ENCODE measurements at places on chromosomes 3 and 15. TPM values are rescaled to one million over a fixed set of nuclear protein-coding genes. Genes with fewer than 3 reads are reported as not detected.

DNA sequence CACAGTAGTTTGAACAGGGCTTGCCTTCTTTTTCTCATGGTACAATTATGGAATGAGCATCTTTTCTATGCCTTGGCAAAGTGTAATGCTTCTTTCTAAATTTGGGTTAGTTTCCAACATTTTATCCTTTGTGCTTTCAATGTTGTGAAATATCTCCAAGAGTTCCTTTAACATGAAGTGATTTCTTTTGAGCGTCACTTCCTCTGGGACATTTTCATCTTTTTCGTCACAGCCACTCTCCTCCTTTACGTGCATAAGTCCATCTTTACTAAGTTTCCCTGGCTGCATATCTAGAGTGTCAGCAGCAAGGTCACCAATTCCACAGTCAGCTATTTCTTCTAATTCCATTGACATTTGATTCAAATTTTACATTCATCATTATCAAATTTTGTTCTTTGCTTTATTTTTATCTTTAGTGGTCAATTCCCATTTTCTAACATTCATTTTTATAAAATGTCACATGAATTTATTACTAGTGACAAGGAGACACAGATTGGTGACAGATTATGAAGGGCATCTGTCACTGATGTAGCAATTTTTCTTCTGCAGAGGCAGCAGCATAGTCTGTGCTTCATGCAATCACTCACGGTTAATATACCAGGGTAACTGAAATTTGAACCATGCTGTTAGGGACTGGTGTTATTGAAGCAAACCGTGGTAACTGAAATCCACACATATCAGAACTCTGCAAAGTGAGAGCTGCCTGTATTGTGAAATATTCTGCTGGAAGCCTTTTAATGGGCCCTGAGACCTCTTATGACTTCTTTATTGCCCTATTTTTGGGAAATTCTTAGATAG, 126.5 kb upstream of the THBS1 start:
- no peak overlapping the region for H3K27ac ChIP-seq
- H3K4me3 ChIP-seq: no peak overlapping the region
- H3K36me3 ChIP-seq: no peaks in the 10 kb centered on the region
- no peaks in the 10 kb centered on the region for H3K27me3 ChIP-seq

DNA sequence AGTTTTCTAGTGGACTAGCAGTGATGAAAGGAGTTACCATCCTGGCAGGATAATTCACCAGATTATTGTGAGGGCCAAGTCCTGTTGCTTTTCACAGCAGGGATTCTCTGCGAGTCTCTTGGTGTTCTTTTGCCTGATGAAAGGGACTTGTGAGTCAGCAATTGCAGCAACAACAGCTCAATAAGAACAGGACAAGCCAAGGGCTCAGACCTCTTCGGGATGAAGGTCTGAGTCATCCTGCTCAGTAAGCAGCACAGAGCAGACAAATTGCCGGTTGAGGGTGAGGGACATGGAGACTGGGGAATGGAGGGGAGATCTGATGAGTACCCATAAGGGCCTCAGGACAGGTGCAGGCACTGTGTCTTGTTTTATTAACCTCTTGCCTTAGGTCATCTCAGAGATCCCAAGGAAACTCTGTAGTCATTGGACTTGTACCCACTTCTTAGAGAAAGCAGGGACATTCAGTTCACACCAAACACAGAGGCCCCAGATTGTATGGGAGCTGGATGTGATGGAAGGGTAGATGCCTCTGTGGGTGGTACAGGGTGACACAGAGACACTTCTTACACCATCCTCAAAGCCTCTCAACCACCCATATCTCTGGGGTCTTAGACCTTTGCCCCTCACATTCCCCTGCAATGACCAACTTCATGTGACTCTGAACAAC, 173.8 kb upstream of the TLE3 start:
- DNase-seq: peak; percentile 51
- peaks cover 10% of the 10 kb centered on the region for H3K4me1 ChIP-seq

- no peaks in the 10 kb centered on the region for H3K27me3 ChIP-seq
- H3K36me3 ChIP-seq: no peaks in the 10 kb centered on the region
- no peak for DNase-seq
- H3K4me1 ChIP-seq: no peaks in the 10 kb centered on the region
Measured at GRCh38 chr3:184465883-184466412, 86.1 kb downstream of the CHRD start.

DNA sequence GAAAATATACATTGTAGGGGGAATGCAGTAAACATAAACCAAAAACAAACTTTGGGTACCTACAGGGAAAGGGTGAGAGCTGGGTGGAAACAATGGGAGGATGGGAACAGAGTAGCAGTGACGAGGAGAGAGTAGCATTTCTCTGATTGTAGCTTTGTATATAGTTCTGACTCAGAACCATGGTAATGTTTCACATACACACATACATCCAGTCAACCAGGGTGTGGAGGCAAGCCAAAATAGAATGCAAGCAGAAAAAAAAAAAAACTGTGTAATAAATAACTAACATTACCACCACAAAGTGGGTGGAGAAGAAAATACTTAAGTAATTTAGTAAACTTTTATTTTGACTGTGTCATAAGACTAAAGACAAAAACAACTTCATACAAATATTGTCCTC, 27.2 kb downstream of the BCL2A1 start:
- DNase-seq: no peak
- H3K27me3 ChIP-seq: no peaks in the 10 kb centered on the region
- H3K36me3 ChIP-seq: no peaks in the 10 kb centered on the region

DNA sequence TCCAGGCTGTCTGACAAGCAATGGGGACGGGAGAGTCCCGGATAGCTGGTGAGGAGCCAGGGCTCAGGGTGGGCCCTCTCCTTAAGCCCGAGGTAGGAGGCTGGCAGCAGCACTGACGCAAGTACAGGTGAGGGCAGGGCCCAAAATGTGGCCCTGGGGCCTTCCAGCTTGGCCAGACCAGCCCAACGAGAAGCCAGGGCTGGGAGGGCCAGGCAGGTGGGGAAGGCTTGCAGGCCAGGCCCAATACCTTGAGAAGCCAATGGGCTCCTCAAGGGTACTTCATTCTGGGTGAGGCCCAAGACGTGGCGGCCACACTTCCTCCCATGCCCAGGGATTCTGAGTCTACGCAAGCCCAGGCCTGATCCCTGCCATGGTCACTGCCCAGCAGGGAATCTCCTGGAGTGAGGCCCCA, 37.2 kb downstream of the AMOTL2 start:
- peaks cover 44% of the 10 kb centered on the region for H3K4me1 ChIP-seq
- H3K27me3 ChIP-seq: no peaks in the 10 kb centered on the region
- H3K27ac ChIP-seq: no peak overlapping the region
- no peaks in the 10 kb centered on the region for H3K36me3 ChIP-seq
- peak; percentile 1 for DNase-seq
- no peak overlapping the region for H3K4me3 ChIP-seq

DNA sequence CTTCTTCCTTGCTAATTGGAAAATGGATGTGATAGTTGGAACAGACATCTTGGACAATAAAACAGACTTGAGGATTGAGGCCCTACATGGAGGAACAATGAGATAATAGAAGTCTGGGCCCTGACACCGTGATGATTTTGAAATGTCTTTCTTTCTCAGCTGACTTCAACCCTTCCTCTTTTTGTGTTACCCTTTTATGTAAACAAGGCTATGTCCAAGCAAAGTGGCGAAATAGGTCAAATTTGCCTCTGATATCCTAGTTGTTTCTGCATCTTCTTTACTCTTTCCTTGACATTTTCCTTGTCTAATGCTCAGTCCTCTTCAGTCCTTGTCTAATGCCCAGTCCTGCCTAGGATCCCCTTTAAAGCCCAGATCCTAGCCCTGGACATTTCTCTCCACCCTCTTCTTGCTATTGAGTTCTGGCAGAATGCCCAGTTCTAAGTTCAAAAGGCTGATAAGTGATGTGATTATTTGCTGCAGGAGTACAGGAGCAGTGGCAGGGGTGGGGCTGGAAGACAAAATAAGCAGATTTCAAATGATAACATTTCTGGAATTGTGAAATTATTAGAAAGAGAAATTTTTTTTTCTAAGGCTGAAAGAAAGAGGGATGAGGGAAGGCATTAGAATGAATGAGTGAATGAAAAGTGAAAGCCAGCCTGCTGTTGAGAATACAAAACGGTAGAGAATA, 6.5 kb upstream of the VPS8 start:
- no peak overlapping the region for H3K4me3 ChIP-seq
- DNase-seq: no peak
- H3K4me1 ChIP-seq: no peaks in the 10 kb centered on the region
- no peaks in the 10 kb centered on the region for H3K36me3 ChIP-seq

DNA sequence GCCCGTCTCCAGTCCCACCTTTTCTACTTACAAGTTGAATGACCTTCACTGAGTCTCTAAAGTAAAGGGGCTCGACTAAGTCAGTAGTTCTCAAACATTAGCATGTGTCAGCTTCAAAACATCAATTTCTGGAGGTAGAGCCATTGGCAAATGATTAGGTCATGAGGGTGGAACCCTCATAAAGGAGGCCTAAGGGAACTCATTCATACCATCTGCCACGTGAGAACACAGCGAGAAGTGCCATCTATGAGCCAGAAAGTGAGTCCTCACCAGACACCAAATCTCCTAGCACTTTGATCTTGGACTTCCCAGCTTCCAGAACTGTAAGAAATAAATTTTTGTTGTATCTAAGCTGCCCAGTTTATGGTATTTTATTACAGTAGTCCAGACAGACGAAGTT, 129.8 kb downstream of the MEX3B start:
- H3K27me3 ChIP-seq: no peaks in the 10 kb centered on the region
- no peak overlapping the region for H3K27ac ChIP-seq
- no peak for DNase-seq
- H3K36me3 ChIP-seq: no peaks in the 10 kb centered on the region
- no peaks in the 10 kb centered on the region for H3K4me1 ChIP-seq

DNA sequence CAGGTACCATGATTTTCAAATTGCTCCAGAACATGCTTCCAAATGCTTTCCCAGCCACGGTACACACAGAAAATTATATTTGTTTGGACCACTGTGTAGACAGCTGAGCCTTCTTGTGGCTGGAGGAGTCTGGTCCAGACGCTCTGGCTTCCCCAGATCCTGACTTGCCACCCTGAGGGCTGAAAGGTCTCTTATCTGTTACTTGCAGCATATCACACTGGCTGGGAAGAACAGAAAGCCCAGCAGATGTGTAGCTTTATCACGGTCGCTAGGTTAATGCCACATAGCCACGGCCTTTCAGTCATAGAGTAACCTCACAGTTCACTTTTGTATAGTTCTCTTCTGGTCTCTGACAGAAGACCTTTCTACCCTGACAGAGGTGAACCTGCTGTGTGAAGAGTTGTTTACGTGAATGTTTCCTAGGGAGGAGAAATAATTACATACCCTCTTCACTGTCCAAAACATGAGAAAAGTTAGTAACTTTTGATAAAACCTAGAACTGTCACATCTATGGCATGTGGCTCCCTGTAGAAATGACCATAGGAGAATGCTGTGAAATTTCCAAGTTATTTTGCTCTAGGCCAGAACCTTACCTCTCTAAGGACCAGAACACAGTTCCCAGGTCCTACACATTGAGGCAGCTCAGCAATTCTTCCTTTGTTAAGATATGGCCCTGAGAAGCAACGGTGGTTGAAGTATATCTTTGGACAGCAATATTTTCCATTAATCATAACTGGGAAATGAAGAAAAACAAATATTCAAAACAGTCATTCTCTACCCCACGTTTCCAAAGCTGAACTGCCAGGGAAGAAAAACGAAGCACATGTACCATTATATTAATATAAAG, 15.8 kb upstream of the STIMATE start:
- no peaks in the 10 kb centered on the region for H3K4me1 ChIP-seq
- H3K27me3 ChIP-seq: no peaks in the 10 kb centered on the region
- H3K27ac ChIP-seq: no peak overlapping the region
- DNase-seq: no peak
- H3K36me3 ChIP-seq: peaks cover 6% of the 10 kb centered on the region
- no peak overlapping the region for H3K4me3 ChIP-seq

DNA sequence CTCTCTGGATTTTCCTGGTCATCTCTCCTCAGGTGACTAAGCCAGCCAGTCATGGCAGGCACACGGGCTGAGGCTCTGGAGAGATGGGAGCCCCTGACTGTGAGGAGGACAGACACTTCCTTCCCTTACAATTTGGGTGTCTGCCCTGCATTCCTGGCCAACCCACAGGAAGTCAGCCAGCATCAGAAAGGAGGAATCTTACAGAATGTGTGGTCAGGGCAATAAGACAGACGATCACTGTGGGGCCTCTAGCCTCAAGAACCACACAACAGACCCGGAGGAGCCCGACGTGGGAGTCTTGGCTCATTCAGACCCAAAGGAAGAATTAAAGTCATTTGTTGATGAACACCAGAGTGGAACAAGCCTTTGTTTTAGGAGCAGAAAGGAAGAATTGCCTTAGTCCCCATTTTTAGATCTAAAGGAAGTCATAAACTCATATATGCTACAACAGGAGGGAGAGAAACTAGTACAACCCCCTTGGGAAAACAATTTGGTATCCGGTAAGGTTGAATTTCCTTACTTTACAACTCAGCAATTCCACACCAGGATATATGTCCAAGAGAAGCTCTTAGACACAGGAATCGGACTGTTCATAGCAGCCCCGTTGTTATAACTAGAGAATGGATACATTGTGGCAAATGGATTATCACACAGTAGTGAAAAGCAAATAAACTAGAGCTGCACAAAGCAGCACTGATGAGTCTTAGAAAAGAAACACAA, 62.2 kb downstream of the ABTB1 start:
- no peaks in the 10 kb centered on the region for H3K4me1 ChIP-seq
- DNase-seq: no peak
- no peaks in the 10 kb centered on the region for H3K36me3 ChIP-seq
- H3K27ac ChIP-seq: no peak overlapping the region
- H3K27me3 ChIP-seq: no peaks in the 10 kb centered on the region

DNA sequence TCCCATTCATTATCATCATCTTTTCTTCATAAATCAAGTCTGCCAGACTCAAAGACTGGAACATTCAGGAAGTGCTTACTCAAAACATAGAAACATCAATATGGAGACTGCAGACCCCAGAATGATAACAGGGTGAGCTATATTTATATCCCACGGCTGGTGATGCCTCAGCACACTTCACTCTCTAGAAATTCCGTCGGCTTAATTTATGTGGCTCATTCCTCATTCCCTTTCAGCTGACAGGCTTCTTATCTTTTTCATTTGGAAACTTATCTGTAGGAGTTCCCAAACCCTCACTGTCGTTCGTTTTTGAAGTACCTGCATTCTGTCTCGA, 45.5 kb downstream of the RFTN1 start:
- no peak overlapping the region for H3K27ac ChIP-seq
- DNase-seq: no peak
- H3K27me3 ChIP-seq: no peaks in the 10 kb centered on the region
- peaks cover 12% of the 10 kb centered on the region for H3K36me3 ChIP-seq
- peaks cover 29% of the 10 kb centered on the region for H3K4me1 ChIP-seq
- no peak overlapping the region for H3K4me3 ChIP-seq

- H3K27me3 ChIP-seq: no peaks in the 10 kb centered on the region
- no peak overlapping the region for H3K27ac ChIP-seq
- H3K4me3 ChIP-seq: no peak overlapping the region
- DNase-seq: peak; percentile 7
Measured at GRCh38 chr15:43230640-43231115, 9.9 kb upstream of the EPB42 start.

- no peak for DNase-seq
- H3K27ac ChIP-seq: no peak overlapping the region
- H3K4me1 ChIP-seq: no peaks in the 10 kb centered on the region
- H3K36me3 ChIP-seq: no peaks in the 10 kb centered on the region
- no peaks in the 10 kb centered on the region for H3K27me3 ChIP-seq
- H3K4me3 ChIP-seq: no peak overlapping the region
Measured at GRCh38 chr3:166433060-166433459, 595.8 kb upstream of the BCHE start.

GRIP2 gene
- total RNA-seq: 0.40 TPM

PLD1 gene
- 21.7 TPM for total RNA-seq

GNAT1 gene
- not detected for total RNA-seq
